ENCODE measurements at places on chromosomes 7 and 10.

DNA sequence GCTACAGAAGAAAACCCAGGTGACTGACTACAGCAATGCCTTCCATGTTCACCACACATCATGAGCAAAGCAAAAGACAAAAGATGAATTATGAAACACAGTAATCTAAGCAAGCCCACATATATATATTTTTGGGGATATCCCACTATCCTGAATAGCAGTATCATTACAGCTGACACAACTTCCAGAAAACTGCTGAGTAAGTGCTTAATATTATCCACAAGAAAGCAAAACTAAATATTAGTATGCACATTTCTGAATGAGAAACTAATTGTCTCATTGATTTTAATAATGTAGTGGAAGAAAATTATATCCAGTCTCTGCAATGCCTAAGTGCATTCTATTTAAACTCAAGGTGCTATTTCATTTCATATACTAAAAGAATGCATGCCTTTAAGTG, 14.5 kb upstream of the SLC35G1 start:
- no peak for DNase-seq

GRCh38 chr7:74457007-74457406, 3.3 kb downstream of the GTF2IRD1 start:
- no peak for DNase-seq

GRCh38 chr10:94630017-94630688, 53.4 kb upstream of the CYP2C18 start:
- no peak for DNase-seq

DNA sequence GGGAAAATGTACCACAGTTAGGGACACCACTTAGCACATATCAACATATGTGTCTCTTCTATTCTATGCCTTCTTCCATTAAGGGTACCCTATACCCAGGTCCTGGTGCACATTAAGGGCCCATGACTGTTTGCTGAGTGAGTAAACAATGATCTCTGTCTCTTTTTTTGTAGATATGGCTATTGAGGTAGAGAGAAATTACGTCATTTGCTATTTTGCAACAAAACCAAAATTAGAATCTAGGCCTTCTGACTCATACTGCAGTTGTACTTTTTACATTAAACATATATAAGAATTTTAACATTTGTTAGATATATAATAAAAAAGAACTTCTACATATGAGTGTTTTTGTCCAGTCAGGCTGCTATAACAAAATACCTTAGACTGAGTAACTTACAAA, 683.2 kb upstream of the LRRN3 start:
- no peak for DNase-seq

- DNase-seq: no peak
Observed at GRCh38 chr7:44163591-44163990, 22.5 kb upstream of the MYL7 start.
